Stimulated activated CD8-positive, alpha-beta memory T cell treated with anti-CD3 and anti-CD28 coated beads, Interleukin-15, amount 100 ng/mL, for 24 hours (primary cell): ENCODE measurements at places on chromosomes 13 and 19.
A peak's percentile ranks its signal among the peaks of the same experiment; 100 is the strongest.

DNA sequence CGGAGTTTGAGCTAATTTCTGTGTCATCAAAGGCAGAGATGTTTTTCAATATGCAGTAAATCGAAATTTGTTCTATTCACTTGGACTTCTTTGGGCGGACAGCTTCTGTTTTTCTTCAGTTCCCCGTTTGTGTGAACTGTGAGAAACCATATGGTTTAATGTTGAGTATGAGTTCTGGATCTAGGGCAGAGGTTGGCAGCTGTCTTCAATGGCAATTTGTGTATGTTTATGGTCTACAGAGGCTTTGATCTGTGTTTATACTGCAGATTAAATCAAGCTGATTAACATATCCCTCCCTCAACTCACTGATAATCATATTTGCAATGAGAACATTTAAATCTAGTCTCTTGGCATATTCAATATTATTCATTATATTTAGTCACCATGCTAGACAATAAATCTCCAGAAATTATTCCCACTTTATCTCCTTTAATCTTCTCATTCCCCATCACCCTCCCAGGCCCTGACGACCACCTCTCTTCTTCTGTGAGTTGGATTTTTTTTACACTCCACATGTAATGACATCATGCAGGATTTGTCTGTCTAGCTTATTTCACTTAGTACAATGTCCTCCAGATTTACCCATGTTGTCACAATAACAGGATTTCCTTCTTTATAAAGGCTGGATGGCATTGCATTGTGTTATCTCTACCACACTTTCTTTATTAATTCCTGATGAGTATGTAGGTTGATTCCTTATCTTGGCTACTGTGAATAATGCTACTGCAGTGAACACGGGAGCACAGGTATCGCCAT, 9.0 kb downstream of the ZNF331 start:
- DNase-seq = no peak

DNA sequence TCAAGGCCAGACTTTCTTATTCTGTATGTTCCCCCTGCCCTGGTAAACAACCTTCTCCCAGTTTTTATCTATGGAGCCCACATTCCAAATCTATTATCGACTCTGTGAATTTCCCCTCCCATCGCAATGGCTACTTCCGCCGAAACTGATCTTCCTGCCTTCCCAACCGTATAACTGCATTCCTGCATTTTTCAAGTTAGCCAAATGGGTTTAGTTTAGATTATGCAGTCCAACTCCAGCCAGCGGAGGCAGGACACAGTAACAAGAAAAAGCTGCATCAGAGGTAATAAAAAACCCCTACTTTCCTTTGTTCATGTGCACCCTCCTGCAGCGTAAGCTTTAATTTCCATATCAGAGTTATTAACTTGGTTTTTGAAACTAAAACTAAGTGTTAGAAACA, 112.2 kb upstream of the ZNF91 start:
- no peak for DNase-seq

DNA sequence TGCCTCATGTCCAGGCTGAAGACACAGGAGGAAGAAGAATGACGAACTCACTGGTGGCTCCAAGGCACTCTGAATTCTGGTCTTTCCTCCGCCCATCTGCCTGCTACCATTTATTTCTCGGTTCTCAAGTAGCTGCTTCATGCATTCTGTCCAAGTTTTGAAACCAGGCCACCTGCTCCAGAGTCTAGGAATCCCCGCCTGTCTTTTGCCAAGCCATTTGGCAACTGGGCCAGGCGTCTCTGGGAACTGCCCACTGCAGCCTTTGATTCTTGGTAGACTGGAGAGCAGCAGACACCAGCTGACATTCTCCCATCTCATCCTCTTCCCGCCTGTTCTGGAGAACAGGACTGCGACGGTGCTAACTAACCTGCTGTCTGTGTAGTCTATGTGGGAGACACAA, 10.8 kb downstream of the SLC35E1 start:
- DNase-seq = no peak

DNA sequence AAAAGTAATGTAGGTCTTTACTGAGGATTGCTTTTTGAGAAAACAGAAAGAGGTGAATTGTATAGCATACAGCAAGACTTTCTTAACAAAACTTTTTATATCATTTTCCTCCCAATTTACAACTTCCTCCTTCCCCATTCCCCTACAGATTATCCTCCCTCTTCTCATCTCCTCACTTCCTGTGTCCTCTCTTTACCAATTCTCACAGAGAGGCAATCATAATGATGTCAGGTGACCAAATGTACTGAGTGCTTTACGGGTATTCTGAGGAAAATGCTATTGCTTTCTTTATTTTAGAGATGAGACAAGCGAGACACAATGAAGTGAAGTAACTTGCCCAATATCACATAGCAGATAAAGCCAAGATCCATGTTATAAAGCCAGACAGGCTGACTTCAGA, 1.7 kb upstream of the MTMR6 start:
- no peak for DNase-seq

GRCh38 chr13:70253834-70254233, 145.6 kb upstream of the KLHL1 start:
- no peak for DNase-seq

DNA sequence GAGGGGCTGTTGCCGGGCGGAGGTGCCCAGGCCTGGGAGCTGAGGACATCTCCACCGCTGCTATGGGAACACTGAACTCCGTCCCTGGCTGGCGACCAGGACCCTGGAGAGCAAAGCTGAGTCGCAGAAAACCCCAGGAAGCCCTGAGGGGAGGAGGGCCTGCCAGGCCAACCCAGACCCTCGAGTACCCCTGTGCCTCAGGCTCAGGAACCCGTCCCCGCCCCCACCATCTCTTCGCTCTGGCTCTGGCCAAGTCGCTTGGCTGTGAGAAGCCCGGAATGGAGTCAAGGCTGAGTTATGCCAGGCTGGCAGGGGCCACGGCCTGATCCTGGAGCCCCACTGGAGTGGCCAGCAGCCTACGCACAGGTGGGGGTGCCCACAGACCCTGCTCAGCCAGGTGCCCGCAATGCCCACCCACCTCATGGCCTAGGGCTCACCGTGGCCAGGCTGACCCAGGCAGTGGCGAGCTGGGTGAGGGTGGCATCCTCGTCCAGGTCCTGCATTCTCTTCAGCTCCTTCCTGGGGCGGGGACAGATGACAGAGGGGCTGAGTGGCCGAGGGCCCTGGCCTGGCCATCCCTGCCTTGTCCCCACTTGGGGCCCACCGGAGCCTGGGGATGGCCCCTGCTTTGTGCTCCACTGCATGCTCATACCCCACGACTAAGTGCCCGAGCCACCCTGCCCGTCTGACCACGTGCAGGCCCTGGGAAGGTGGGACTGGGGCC, 8.5 kb upstream of the CERS1 start:
- DNase-seq = no peak

DNA sequence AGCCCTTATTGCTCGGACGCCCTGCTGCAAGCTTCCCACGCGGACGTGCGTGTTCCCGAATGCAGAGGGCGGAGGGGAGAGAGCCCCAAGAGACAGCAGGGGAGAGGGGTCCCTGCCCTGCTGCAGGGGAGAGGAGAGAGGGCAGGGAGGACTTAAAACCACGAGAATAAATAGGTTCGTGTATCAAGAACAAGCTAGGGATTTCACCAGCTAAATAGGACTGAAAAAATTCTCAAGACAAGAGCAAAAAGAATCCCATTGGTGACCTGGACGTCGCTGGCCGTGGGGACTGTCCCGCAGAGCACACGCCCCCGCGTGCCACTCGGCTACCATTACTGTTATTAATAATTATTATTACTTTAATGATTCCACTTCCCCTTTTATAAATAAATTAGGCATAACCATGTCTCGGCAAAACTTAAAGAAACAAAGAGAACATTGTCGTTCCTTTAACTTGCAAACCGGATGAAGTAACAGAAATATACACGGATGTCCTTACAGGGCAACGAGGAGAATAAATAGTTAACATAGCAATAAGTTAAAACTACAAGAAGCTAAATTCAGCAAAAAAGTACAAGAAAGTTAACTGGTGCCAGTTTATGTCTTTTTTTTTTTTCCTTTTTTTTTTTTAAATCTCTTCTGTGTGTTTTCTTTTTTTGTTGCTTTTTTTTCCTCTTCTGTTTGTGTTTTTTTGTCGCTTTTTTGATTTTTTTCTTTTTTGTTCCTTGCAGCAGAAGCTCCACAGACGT, 16.6 kb downstream of the PRKCSH start:
- no peak for DNase-seq

DNA sequence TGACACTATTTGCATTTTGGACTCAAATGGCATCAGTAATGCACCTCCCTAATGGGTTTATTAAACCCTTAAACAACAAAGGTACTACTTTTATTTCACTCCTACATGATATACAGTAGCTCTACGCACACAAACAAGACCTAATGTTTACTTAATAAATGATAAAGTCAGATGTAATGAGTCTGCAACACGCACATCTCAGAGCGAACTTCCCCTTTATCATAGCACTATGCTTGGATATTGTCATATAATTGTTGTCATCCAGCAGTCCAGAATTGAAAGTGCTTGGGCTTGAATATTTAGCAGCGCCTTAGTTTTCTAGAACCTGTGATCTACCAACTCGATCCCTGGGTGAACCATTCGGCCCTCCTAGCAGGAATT, 772 bp downstream of the PARP4 start:
- DNase-seq = no peak

DNA sequence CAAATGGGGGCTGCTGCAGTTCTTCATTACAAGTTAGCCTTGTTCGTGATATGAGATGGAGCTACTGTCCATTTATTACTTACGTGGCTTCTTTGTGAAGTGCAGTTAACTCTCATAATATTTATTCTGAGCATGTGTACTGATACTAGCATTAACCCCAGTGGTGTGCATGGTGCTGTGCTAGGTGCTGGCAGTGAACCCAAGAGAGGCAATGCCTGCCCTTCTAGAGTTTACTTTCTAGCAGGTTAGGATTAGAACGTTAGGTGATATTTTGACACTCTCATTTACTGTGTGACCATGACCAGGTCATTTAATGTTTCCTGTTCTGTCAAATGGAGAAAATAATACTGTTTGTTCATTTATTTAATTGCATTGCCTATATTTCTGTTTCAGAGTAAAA, 16.9 kb downstream of the PIBF1 start:
- no peak for DNase-seq

GRCh38 chr13:32153056-32153455, 121.5 kb downstream of the FRY start:
- no peak for DNase-seq

GRCh38 chr19:33819880-33820781, 23.5 kb downstream of the KCTD15 start:
- peak; percentile 26 for DNase-seq

DNA sequence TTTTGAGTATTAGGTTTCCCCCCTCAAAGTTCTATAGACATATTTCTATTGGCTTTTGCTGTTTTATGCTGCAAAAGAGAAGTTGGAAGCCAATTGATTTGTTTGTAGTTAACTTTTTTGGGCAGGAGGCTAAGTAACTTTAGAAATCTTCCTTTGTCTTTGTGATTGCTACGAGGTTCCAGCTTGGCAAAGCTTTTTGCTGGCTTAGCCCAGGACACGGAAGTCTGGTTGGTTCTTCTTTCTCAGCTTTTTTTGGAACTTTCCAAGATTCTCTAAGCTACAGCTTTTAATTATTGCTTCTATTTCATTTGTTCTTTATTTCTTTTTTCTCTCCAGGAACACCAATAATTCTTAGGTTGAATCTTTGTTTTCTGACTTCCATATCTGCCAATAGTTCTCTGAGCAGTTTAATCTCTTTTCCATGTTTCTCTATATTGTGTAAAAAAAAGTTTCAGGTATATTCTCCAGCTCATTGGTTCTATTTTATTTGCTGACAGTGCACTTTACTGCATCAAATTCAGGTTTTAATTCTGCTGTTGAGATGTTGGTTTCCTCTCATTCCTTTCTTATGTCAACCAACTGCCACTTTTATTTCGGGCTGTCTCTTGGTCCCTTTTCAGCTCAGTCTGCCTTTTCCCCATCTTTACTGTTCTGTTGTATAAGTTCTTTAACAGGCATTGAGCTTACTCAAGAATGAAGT, 27.8 kb downstream of the MBNL2 start:
- no peak for DNase-seq

DNA sequence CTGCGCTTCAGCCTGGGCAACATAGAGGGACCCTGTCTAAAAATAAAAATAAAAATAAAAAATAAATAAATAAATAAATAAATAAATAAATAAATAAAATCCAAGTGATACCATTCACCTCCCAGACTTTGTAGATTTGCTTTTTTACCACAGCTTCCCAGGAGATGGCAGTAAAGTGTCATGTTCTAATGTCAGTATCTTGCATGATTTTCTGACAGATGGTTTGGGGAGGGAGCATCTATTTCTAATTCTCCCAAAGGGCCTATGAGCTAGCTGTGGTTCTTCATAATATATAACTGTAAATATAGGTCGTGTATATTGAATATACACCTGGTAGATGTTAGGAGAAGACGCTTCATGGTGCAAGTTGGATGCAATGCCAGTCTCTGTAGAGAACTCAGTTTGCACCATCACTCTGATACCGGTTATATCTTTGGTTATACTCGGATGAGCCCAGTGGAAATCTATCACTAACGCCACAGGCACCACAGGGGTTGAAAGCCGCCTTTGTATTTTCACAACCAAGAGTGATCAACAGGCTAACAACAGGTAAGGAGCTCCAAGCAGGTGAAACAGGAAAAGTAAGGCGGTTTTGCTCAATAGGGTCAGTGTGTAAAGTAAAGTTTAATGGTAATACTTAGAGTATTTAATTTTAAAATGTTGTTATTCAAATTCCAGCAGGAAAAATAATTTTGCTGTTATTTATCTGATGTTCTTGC, 13.9 kb downstream of the APLP1 start:
- no peak for DNase-seq

- no peak for DNase-seq
Measured at GRCh38 chr13:103638706-103639105, 572.5 kb upstream of the SLC10A2 start.

- no peak for DNase-seq
Measured at GRCh38 chr13:24727731-24728601, 36.0 kb upstream of the RNF17 start.

GRCh38 chr13:40631605-40632004, 34.8 kb downstream of the FOXO1 start:
- DNase-seq = no peak

DNA sequence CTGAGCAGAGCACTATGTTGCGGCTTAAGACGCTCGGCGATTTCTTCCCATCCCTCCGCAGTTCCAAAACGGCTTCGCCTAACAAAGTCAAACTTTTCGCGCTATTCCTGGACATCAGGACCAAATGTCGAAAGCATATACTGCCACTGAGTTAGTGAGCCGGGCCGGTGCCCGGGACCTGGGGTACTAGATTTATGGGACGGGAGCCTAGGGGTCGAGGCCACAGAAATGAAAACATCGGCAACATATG, 699 bp downstream of the RCBTB2 start:
- DNase-seq = no peak
